NCI-H2081 treated with DMSO at 0.1 percent for 48 hours (cell line): ENCODE measurements at places on chromosomes 5 and 9.

- no peak for DNase-seq
Measured at GRCh38 chr5:148699028-148699427, 44.7 kb upstream of the HTR4 start.

- no peak for DNase-seq
Measured at GRCh38 chr5:174900240-174900865, 176.0 kb downstream of the MSX2 start.

GRCh38 chr9:112043423-112043822 lies 131.7 kb downstream of the SUSD1 start:
- no peak for DNase-seq

DNA sequence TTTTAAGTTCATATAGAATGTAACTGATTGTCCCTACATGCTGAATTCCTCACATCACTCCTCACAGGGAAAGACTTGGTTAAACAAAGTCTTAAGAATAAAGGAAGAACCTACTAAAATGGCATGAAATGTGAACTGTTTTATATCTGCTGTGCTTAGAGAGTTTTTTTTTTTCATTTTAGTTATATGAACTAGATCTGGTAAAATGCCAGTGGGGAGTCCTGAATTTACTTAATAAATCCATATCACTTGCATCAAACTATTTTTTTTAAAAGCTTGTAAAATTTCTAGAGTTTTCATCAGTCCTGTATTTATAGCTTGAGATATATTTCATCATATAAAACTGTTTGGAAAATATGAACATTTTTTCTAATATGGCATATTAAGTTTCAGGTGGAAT lies 1528.6 kb downstream of the EFNA5 start:
- no peak for DNase-seq

- DNase-seq, result no peak
Measured at GRCh38 chr5:169229342-169229892, 71.5 kb downstream of the SLIT3 start.

GRCh38 chr9:108673386-108673785 lies 182.4 kb downstream of the ACTL7B start:
- no peak for DNase-seq

- DNase-seq, result no peak
Measured at GRCh38 chr5:90329911-90330310, 79.6 kb downstream of the CETN3 start.

DNA sequence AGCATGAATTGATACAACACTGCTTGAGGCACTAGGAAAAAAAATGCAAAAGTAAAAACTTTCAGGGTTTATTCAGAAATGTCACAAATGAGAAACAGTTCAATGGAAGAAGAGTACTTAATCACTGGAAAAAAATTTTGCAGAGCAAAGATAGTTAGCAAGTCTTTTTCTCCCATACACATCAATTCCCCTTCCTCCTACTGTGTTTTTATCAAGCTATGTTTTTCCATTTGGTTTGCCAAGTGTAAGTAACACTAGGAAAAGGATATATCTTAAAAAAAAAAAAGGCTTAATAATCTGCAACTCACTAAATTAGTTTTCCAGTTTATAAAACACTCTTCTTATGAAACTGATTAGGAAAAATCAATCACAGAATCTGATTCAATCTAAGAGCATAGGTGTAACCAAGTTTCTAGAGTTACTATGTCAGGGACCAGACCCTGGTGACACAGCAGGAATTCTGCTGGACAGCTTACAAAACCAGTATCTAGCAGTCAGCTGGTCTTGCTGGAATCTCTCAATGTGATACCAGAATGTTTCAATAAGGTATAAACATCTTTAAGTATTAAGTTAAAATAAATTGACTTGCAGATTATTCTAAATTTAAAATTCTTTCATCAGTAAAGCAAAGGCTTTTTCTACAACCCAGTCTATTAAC lies 34.7 kb downstream of the RNF145 start:
- DNase-seq, result no peak

GRCh38 chr5:6819521-6819920 lies 106.3 kb downstream of the TENT4A start:
- DNase-seq, result no peak

DNA sequence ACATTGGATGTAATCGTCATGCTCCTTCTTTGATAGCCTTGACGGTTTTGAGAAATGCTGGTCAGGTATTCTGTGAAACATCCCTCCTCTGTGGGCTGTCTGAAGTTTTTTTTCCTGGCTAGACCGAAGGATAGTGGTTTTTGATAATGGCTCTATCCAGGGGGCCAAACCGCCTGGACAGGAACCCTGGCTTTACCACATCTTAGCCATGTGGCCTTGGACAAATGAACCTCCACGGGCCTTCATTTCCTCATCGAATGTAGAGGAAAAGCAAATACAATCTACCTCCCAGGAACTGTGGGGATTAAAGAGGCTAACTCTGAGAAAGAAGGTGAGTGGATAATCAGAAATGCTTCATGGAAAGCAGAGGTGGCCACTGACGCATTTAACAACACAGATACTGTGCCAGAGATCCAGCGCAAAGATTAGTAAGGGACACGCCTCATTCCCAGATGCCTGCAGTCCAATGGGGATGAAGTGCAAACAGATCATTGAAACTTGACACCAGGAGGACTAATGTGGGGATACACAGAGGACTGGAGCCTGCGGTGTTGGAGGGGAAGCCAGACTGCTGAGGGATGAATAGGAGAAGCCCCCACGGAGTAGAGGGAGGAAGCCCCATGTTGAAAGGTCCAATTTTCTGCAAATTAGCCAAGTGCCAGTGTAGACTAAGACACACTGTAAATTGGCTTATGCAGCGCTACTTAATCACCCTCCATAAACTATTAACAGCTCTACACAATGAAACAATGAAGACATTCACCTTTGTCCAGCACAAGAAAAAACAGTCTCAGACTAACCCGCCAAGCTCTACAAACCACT lies 41.6 kb downstream of the MYO10 start:
- DNase-seq, result no peak

GRCh38 chr9:133562611-133563290 lies 28.2 kb downstream of the ADAMTSL2 start:
- DNase-seq, result no peak

DNA sequence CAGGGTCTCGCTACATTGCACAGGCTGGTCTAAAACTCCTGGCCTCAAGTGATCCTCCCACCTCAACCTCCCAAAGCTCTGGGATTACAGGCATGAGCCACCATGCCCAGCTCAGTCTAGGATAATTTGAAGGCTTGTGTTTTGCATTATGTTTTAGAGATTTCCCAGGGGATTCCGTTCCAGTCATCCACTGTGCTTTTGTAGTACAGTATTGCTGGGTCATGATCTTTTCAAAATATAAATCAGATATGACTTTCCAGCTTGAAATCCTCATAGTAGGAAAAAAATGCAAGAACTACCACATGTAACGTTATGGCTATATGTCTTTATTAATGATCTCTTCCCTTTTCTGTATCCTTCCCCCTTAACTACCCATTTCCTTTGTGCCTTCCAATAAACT lies 338.1 kb downstream of the PRELID2 start:
- no peak for DNase-seq

- no peak for DNase-seq
Measured at GRCh38 chr5:121027636-121028035, 563.5 kb downstream of the PRR16 start.

DNA sequence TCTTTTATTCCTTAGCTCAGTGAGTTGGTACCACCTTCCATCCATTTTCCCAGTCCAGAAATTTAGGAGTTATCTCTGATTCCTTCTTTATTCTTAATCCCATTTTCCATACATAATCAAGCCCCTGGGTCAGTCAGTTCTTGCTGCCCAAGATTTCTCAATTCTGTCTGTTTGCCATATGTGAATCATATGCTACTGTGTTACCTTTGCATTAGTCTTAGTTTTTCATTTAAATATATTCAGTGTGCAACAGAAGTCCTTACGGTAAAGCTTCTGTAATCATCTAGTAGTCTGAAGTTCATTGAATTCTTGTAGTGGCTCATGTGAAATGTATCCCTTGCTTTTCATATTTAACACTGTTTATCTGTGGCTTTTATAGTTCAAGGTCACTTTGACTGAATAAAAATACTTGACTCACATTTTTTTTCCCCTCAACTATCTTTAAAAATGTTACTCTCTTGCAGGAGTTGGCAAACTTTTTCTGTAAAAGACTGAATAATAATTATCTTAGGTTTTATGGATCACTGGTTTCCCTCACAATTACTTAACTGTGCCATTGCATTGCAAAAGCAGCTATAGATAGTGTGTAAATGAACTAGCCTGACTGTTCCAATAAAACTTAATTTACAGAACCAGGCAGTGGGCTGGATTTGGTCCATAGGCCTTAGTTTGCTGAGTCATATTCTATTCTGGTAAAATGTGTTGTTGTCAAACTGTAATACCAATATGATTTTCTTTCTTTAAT lies 6.9 kb downstream of the KIAA1958 start:
- no peak for DNase-seq

DNA sequence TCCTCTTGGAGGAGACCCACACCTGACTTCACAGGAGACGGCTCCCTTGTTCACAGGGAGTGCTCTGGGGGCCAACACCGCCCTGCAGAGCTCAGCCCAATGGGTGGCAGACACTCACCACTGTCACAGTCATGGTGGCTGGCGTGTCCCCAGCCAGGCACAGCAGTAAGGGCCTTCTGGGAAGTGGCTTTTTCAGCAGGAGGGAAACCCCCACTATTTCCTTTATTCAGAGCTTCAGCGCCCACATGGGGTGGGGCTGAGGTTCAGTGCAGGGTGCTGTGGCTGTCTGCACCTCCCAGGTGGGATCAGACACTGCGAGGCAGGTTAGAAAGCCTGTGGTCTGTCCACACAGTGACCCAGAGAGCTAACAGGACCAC lies 3.6 kb upstream of the SNAPC4 start:
- no peak for DNase-seq

DNA sequence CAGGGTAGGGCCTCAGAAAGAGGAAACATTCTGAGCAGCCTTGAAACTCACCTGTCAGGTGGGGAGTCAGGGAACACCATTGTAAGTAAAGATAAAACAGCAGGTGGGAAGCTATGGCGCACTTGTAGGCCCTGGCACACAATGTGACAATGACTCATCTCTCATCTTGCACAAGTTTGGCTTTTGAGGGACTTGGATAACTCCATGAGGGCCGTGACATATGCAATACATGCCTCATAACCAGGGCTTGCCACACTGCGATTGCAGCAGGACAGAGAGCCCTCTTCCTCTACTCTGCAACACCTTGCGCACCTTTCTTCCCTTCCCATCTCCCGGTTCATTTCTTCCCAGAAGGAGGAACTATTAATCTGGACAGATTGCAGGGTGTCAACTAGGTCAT lies 144.9 kb downstream of the CEP120 start:
- DNase-seq, result no peak

DNA sequence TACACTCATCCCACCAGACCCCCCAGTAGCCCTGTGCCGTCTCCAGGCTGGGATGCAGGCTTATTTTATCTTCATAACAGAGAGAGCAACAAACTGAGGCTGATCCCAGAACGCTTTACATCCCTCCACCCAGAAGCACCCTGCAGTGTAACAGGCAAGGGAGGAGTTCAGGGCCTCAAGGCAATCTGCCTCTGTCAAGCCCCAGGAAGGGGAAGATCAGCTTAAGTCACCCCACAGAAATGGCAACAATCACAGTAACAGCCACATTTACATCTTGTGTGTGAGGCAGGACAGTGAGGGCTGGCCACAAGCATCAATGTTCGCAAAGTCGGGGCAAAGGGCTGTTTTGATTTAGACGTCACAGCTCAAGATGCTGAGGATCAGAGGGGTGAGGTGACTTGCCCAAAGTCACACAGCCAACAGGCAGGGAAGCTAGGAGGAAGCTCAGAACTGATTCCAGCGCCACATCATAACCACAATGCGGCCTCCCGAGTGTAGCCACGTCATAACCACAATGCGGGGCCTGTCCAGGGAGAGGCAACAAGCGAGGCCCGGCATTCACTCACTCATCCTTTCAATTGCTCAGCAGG lies 14.4 kb downstream of the STK10 start:
- no peak for DNase-seq

- DNase-seq, result no peak
Measured at GRCh38 chr5:8940934-8941333, 604.9 kb downstream of the SEMA5A start.

DNA sequence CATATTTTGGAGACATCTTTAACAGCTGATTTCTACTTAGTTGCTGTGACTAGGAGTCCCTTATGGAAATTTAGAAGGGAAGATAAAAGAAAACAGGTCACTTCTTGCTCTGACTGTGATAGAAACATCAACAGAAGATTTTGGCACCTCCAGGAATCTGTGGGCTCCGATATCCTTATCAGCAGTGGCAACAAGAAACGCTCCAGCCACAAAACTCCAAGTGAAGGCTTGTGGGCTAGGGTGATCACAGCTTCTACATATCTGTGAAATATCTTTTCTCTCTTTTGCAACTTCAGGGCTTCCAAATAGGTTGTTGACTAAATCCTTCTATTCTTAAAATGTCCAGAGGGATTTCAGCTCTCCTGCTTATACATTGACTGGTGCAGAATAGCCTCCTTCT lies 1625.5 kb upstream of the CDH6 start:
- DNase-seq, result no peak

DNA sequence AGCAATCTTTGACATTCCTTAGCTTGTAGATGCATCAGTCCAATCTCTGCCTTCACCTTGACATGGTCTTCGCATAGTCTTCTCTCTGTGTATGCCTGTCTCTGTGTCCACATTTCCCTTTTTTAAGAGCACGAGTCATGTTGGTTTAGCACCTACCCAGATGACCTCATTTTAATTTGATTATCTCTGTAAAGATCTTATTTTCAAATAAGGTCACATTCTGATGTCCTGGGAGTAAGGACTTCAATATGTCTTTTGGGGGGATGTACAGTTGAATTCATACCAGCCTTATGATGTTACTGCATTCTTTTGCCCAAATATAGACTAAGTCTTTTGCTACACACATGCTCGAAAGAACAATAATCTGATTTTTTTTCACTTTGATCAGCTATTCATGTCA lies 6.9 kb downstream of the KCTD16 start:
- no peak for DNase-seq

DNA sequence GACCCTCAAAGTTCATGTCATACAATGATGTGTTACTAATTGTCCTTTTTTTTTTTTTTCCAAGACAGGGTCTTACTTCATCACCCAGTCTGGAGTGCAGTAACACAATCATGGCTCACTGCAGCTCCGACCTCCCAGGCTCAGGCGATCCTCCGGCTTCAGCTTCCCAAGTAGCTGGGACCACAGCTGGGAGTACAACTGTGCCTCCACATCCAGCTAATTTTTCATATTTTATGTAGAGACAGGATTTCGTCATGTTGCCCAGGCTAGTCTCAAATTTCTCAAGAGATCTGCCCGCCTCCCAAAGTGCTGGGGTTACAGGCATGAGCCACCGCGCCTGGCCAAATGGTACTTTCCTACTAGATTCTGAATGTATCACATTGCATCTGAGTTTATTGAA lies 49.4 kb upstream of the EBF1 start:
- no peak for DNase-seq

GRCh38 chr5:93886917-93887361 lies 145.5 kb upstream of the POU5F2 start:
- DNase-seq, result no peak

DNA sequence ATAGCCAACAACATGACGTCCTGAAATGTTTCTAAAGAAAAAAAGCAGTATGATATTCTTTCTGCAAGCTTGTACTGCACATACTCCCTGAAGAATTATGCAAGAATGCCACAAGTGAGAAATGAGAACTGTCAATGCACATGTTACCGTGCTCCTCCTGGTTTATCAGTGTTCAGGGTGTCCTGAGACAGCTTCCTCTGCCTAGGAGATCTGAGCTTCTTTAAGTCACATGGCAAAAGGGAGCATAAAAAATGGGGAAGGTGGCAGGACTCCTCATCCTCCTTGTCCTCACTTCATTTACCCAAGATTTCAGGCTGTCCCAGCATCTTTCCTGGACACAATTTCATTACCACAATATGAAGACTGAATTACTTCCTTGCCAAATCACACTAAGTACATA lies 238.2 kb downstream of the GLIS3 start:
- DNase-seq, result no peak
